ENCODE measurements at places on chromosomes 11 and 22. TPM values are rescaled to one million over a fixed set of nuclear protein-coding genes. Genes with fewer than 3 reads are reported as not detected.

The MMP12 gene
- polyA plus RNA-seq: not detected

The CEND1 gene
- not detected for polyA plus RNA-seq

The SMC1B gene
- 0.35 TPM for polyA plus RNA-seq

The MIAT gene
- polyA plus RNA-seq: 0.27 TPM

- H3K36me3 ChIP-seq: no peaks in the 10 kb centered on the region
- H3K4me3 ChIP-seq: no peak overlapping the region
- no peak overlapping the region for H3K27ac ChIP-seq
- no peaks in the 10 kb centered on the region for H3K27me3 ChIP-seq
Observed at GRCh38 chr22:23984430-23984829, 4.5 kb downstream of the GSTT2 start.

GRCh38 chr11:134041791-134042696 lies 26.8 kb upstream of the JAM3 start:
- no peak overlapping the region for H3K4me3 ChIP-seq
- H3K27ac ChIP-seq: no peak overlapping the region
- H3K27me3 ChIP-seq: peaks cover 16% of the 10 kb centered on the region

GRCh38 chr11:105315287-105315686 lies 175.7 kb upstream of the CARD18 start:
- H3K4me3 ChIP-seq: no peak overlapping the region
- DNase-seq: no peak
- no peaks in the 10 kb centered on the region for H3K36me3 ChIP-seq
- no peak overlapping the region for H3K27ac ChIP-seq
- H3K27me3 ChIP-seq: no peaks in the 10 kb centered on the region

- H3K36me3 ChIP-seq: no peaks in the 10 kb centered on the region
- no peak overlapping the region for H3K4me3 ChIP-seq
- H3K27ac ChIP-seq: no peak overlapping the region
Observed at GRCh38 chr11:67438158-67438902, 848 bp upstream of the PTPRCAP start.

DNA sequence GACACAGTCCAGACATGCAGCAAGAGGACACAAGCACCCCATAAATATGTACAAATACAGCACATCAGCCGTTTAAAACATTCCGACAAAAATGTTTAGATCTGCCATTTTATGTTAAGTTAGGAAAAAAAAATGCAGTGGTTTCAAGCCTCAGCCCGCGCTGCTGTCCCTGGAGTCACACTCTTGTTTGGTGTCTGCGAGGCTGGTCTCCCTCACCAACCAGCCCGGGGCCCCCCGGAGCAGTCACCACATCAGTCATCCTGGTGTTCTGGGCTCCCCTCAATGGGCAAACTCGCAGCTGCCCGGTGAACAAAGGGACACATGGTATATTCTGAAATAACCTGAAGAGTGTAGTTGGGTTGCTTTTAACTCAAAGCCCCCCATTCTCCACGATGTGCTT lies 1022.2 kb downstream of the BRD1 start:
- no peaks in the 10 kb centered on the region for H3K27me3 ChIP-seq
- no peak overlapping the region for H3K4me3 ChIP-seq
- no peaks in the 10 kb centered on the region for H3K36me3 ChIP-seq
- DNase-seq: no peak

GRCh38 chr22:25728071-25728470 lies 13.9 kb upstream of the MYO18B start:
- no peaks in the 10 kb centered on the region for H3K27me3 ChIP-seq
- no peak overlapping the region for H3K27ac ChIP-seq
- no peak for DNase-seq
- no peaks in the 10 kb centered on the region for H3K4me1 ChIP-seq
- no peak overlapping the region for H3K4me3 ChIP-seq

GRCh38 chr11:33557201-33557600 lies 143.4 kb downstream of the C11orf91 start:
- no peaks in the 10 kb centered on the region for H3K27me3 ChIP-seq
- no peak for DNase-seq
- H3K36me3 ChIP-seq: no peaks in the 10 kb centered on the region
